Transverse colon (tissue), 4 donors: ENCODE measurements at places on chromosomes 12 and 14. TPM values are rescaled to one million over a fixed set of nuclear protein-coding genes. Genes with fewer than 3 reads are reported as not detected.

DNA sequence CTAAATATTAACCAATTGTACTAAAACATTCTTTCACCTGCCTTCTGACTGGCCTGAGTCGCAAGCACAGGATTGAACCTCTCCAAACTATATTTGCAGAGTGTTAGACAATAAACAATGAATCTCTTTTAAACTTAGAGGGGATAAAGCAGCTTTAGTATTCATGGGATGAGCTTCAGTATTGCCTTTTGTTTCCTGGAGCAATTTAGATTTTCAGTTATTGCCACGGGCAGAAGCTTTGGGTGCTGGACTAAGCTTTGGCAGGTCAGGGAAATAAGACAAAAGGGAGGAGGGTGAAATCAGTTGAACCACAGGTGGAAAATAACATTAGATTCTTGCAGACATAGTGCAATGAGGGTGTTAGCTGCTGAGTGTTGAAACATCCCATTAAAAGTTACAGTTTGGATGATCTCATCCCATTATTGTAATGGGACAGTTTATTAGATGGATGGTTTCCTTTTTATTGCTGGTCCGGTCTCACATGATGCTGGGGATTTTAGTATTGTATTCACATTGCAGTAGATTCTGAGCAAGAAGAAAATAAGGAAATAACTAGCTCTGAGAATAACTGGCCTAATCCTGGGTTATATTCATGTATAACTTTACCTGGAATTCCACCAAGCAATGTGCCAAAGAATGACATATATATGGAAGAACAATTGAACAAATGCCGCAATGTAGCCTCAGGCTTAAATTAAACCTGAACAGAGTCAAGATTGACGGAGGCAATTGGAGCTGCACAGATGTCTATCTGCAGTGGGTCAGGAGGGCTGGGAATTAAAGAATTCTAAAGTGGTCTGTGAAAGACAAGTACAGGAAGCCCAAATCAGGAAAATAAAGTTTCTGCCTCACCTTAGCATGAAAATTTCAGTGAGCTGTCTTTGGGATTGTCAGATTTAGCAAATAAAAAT, 1092.8 kb upstream of the SEL1L start:
- no peak overlapping the region for H3K27ac ChIP-seq
- no peaks in the 10 kb centered on the region for H3K4me1 ChIP-seq
- DNase-seq: no peak
- no peaks in the 10 kb centered on the region for H3K36me3 ChIP-seq
- H3K4me3 ChIP-seq: no peak overlapping the region

DNA sequence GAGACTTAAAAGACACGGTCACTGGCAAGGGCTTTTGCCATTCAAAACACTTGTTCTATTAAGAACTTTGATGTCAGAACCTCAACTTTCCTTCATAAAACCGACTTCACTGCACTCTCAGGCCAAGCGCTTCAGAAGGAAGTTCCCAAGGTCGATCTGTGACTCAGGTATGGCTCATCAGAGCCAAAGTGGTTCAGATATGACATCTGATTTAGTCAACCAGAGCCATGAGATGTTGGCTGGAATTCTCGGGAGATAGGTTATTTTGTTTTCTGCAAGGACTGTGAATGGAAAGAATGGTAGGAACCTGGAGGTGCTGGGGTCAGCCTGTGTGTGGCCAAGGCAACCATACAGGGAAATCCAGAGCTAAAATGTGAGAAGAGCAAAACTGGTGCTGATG, 445.6 kb downstream of the GLT1D1 start:
- no peaks in the 10 kb centered on the region for H3K4me1 ChIP-seq
- no peak overlapping the region for H3K27ac ChIP-seq
- DNase-seq: no peak
- no peak overlapping the region for H3K4me3 ChIP-seq

DNA sequence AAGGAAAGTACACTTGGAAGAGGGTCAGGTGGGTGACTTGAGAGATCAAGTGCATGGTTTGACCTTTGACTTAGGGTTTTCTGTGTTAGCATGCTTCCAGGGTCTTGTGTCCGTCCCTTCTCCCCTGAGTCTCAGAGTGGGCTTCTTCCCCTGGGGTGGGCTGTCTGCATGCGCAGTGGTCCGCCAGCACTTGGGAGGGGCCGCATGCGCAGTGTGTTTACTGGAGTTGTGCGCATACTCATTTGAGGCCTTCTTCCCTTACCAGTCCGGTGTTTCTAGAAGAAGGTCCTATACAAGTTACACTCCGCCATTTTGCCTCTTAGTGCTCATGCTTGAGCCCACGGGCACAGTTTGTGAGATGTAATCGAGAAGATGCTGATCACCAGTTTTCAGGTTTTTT, 58.5 kb downstream of the RIN3 start:
- no peaks in the 10 kb centered on the region for H3K36me3 ChIP-seq
- H3K4me1 ChIP-seq: peaks cover 52% of the 10 kb centered on the region
- peak overlapping the region; percentile 74 for H3K27ac ChIP-seq
- no peaks in the 10 kb centered on the region for H3K27me3 ChIP-seq
- no peak overlapping the region for H3K4me3 ChIP-seq
- DNase-seq: no peak

The CCDC198 gene
- total RNA-seq: not detected

DNA sequence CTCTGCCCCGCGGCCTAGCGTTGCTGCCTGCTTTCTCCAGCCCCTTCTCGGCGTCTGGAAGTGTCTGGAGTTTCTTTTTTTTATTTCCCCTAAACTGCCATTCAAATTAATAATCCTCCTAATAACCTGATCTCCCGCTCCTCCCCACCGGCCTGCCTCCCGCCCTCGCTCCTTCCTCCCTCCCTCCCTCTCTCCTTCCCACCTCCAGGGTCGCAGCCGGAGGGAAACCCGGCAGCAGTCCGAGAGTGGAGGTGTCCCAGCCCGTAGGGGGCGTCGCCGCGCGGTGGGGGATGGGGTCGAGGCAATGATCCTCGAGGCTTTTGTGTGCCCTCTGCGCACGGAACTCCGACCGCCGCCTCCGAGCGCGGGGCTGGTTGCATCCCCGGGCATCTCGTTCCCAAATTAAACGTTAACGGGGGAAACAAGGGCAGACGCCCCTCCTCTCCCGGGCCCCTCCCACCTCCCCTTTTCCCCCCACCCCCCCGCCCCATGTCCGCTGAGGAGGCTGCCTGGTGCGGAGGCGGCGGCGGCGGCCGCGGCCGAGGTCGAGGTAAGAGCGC, 1.0 kb upstream of the SOCS2 start:
- no peaks in the 10 kb centered on the region for H3K36me3 ChIP-seq
- H3K4me3 ChIP-seq: peak overlapping the region; percentile 82
- H3K27ac ChIP-seq: peak overlapping the region; percentile 98
- no peaks in the 10 kb centered on the region for H3K27me3 ChIP-seq

DNA sequence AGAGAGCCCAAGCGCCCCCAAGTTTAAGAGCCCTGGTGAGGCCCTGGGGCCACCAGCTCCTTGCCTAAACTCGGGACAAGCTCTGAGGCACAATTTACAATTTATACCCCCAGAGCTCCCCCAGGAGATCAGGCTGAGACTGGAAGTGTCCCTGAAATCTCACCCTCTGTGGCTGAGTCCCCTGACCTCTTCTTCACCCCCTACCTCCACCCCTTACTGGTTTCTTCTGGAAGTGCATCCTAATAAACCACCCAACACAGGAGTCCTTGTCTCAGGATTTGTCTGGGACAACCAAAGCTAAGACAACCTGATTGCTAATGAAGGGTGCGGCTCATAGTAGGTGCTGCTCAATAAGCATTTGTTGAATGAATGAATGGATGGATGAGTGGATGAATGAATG, 206.4 kb downstream of the BCL11B start:
- no peak overlapping the region for H3K27ac ChIP-seq
- no peaks in the 10 kb centered on the region for H3K27me3 ChIP-seq
- H3K4me3 ChIP-seq: no peak overlapping the region
- no peaks in the 10 kb centered on the region for H3K36me3 ChIP-seq
- no peak for DNase-seq
- no peaks in the 10 kb centered on the region for H3K4me1 ChIP-seq

DNA sequence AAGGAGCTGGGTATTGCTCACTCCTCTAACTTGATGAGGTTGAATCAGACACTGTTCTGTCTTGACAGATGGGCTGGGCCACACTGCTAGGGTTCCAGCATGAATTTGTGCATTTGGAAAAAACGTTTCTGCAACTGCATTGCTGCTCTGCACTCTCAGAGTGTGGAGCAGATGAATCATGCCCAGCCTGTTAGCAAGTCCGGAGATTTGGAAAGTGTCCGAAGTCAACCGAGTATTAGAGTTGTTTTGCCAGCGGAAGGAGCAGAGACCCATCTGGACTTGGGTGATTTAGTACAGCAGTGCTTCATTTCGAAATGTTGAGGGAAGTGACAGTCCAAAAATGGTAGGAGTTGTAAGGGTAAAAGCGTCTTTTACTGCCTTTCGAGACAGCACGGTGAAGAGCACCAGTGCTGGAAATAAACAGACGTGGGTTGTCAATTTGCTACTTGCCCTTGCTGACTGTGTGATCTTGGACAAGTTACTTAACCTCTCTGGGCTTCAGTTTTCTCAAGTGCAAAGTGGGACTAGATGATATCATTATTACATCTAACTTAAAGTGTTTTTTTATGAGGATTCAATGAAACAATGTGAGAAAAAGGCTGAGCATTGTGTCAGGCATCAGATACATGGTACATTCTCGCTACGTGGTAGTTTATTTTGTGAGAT, 139.5 kb downstream of the CHST11 start:
- no peaks in the 10 kb centered on the region for H3K36me3 ChIP-seq
- peaks cover 3% of the 10 kb centered on the region for H3K4me1 ChIP-seq
- no peak overlapping the region for H3K4me3 ChIP-seq
- H3K27ac ChIP-seq: no peak overlapping the region

DNA sequence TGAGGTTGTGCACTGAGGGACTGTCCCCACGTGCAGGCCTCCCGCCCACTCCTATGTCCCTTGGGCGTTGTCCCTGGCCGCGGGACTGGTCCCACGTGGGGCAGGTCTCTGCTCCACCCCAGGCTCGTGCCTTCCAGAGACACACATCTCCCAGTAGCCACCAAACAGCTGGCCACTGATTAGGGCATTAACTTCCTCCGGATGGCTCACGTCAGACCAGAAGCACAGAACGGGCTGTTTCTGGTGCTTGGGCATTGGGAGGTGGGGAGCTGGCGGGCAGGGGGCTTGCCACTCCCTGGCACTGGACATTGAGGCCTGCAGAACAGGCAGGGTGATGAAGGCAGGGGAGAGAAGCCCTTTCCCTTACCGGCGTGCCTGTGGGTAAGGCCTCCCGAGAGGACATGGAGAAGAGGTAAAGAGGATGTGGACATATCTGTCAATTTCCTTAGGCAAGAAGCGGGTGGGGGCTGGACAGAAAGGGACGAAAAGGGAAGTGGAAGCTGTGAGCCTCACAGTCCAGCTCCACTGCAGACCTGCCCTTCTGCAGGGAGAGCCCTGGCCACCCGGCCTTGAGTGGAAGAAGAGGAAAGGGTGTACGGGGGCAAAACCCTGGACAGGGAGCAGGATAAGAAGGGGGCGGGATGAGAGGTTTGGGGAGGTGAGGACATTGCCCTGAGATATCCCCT, 101.2 kb downstream of the NINJ2 start:
- DNase-seq: no peak
- no peak overlapping the region for H3K27ac ChIP-seq
- no peak overlapping the region for H3K4me3 ChIP-seq
- no peaks in the 10 kb centered on the region for H3K27me3 ChIP-seq

DNA sequence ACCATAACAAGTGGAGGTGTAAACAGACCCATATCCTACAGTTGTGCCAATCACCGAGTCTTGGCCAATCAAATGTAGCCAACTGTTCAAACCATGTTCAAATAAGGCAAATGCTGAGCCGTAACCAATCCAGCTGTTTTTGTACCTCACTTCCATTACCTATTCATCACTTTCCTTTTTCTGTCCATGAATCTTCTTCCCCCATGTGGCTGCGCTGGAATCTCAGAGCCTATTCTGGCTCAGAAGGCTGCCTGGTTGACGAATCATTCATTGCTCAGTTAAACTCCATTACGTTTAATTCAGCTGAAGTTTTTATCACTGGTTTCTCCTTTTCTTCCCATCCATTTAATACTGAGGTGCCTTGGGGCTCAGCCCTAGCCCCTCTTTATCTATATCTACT, 71.1 kb downstream of the TBC1D30 start:
- no peak for DNase-seq
- H3K4me1 ChIP-seq: no peaks in the 10 kb centered on the region
- H3K27ac ChIP-seq: no peak overlapping the region
- no peaks in the 10 kb centered on the region for H3K36me3 ChIP-seq

The IFNG-AS1 gene
- 0.68 TPM for total RNA-seq

GRCh38 chr12:54017878-54018467, 9.2 kb downstream of the HOXC8 start:
- peaks cover 34% of the 10 kb centered on the region for H3K4me1 ChIP-seq
- peak overlapping the region; percentile 5 for H3K4me3 ChIP-seq
- peaks cover 100% of the 10 kb centered on the region for H3K27me3 ChIP-seq
- no peak overlapping the region for H3K27ac ChIP-seq

GRCh38 chr12:84922693-84923092, 10.1 kb upstream of the SLC6A15 start:
- no peak for DNase-seq
- H3K36me3 ChIP-seq: no peaks in the 10 kb centered on the region
- no peaks in the 10 kb centered on the region for H3K27me3 ChIP-seq
- no peaks in the 10 kb centered on the region for H3K4me1 ChIP-seq

DNA sequence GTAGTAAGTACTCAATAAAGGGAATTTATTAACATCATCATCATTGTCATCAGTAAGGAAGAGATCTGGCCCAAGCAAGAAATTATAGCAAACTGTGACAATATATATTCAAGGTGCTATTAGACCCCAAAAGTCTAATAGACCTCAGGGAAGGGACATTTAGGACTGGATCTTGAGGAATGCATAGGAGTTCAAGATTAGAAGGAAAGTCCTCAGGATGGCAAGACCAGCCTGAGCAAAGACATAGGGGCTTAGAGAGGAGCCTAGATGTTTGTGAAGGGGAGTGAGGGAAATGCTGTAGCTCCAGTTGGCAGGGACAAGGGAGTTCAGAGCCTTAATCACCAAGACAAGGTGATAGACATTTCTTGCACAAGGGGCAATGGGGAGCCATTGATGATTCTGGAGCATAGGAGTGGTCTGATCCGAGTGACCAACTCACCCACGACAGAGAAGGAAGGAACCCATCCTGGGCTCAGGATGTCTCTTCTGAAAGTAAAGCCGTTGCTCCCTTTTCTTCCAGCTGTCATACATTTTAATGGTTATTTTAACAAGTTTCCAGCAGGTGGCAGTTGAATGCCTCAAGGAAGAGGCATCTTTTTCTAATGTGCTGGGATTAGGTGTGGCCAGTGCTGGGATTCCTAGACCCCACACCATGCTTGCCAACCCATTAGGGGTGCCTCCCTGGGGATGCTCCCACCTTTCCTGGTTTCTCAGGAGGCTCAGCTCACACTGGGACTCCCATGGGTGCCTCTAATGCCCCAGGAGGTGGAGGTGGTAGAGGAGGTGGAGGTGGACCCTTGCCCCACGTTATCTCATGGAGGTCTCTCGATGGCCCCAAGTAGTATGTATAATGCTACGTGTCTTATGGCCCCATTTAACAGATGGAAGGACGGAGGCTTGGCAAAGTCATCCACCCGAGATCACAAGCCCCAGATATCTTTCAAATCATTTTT, 37.8 kb downstream of the PHETA1 start:
- no peak overlapping the region for H3K27ac ChIP-seq
- no peaks in the 10 kb centered on the region for H3K36me3 ChIP-seq
- H3K4me3 ChIP-seq: no peak overlapping the region
- H3K4me1 ChIP-seq: no peaks in the 10 kb centered on the region
- no peak for DNase-seq
- peaks cover 10% of the 10 kb centered on the region for H3K27me3 ChIP-seq

The SLC7A8 gene
- 29.1 TPM for total RNA-seq

The CISTR gene
- total RNA-seq: not detected
